ENCODE measurements at places on chromosomes 5 and 9.

- DNase-seq = no peak
These were observed 35.8 kb upstream of the STOM start for GRCh38 chr9:121405899-121406298.

- DNase-seq = no peak
These were observed 146.5 kb upstream of the IRX4 start for GRCh38 chr5:2029206-2029605.

DNA sequence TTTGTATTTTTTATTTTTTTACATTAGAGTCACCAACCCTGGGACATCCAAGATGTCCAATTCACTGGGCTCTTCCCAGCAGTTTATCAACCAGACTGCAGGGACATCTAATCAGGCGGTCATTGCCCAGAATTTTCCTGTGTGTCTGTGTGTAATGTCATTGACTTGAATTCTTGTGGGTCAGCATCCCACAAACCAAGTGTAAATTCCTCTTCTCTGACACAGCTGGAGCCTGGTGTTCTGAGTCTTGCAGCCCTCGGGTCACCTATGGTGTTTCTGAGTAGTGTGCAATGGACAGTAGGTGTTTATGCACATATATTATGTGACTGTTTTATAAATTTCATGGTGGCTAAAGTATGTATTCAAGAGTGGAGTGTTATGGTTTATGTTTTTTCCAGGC is 815.7 kb downstream of the SEMA5A start:
- DNase-seq = no peak

- DNase-seq = no peak
These were observed 95.3 kb downstream of the FBXW11 start for GRCh38 chr5:171911152-171911551.

GRCh38 chr5:159187719-159188118 is 21.6 kb downstream of the RNF145 start:
- no peak for DNase-seq

DNA sequence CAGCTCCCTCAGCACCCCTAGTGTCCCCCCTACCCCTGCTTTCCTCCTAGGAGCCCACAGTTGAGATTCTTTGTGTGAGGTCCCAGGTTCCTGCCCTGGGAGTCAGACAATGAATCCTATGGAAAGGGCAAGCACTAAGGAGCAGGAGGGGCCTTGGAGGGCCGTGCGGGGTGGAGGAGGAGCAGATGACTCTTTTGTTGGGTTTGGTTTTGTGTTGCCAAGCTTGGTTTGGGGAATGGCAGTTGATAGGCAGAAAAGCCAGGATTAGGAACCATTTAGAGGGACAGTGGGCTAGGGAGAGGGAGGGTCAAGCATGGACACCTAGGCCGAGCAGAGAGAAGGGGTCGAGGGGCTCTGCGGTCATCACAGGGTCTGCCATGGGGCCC is 61.6 kb upstream of the SPTLC1 start:
- no peak for DNase-seq

- DNase-seq = no peak
These were observed 12.9 kb downstream of the FLT4 start for GRCh38 chr5:180636403-180637075.

DNA sequence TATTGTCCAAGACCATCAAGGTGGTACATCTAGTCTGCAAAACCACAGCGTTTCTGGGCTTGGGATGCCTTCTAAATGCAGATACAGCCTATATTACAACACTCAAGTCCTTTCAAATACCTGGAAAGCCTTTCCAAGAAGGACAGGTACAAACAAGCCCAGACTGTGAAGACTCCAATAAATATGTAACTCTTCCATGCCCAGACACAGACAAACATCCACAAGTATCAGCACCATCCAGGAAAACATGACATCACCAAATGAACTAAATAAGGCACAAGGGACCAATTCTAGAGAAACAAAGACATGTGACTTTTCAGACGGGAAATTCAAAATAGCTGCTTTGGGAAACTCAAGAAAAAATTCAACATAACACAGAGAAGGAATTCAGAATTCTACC is 152.7 kb upstream of the POC5 start:
- no peak for DNase-seq

DNA sequence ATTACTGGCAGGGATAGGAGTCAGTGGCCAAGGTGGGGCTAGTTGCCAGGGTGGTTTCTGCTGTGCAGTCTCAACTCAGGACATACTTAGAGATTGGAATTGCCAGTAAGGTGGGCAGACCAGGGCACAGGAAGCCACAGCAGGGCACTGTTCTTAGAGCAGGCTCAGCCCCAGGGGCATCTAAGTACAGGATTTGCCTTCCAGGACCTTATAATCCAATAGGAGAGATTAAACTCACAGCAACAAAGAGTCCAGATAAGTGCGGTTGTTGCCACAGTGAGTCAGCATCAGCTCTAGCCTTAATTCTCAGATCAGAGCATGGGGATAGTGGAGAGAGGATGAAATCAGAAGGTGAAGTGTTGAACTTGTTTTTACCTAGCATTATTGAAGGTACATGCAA is 265.8 kb upstream of the TRPC7 start:
- no peak for DNase-seq

Measured in activated CD4-positive, alpha-beta T cell treated with anti-CD3 and anti-CD28 coated beads for 1 hour (primary cell).